ENCODE measurements at places on chromosomes 7 and 10.

GRCh38 chr7:102872460-102872859 lies 40.3 kb upstream of the LRRC17 start:
- no peak for DNase-seq

GRCh38 chr10:59553162-59553900 lies 156.3 kb downstream of the SLC16A9 start:
- no peak for DNase-seq

DNA sequence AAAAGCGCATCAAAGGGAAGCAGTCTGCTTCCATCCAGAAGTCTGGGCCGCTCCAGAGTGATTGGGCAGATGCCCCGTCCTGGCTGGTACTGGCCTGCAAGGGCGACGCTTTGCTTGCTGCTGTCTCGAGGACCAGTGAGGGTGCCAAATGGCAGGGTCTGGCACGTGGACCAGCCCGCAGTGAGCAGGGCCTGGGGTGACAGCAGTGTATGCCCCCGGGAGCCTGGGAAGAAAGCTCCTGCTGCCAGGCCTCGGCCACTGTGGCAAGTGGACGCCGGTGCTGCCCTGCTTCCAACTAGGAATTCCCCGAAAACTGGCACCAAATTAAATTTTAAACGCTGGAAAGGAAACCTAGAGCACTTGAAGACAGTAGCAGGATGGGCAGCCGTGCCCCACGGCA lies 357.0 kb upstream of the MKI67 start:
- no peak for DNase-seq

- DNase-seq: no peak
Observed at GRCh38 chr7:128188396-128189230, 52.5 kb upstream of the LEP start.

DNA sequence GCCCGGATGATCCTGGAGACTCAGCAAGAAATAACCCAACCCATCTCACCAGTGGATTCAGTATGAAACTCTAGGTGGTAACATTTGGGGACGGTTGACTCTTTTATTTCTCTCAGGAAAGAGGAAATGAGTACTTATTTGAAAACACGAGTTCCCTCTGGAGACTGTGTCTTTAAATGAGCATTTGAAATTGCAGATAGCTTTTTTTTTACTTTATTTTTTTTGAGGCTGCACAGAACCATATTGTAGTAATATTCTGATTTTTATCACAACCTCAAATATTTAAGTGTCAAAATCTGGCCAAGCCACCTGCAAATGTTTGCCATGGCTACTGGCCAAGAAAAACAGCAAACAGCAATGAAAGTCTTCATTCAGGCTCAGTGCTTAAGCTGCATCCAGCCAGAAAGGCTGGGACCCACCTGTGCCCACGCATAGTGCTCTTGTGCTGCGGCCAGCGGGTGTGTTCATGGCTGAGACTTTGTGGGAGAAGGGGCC lies 160.8 kb downstream of the CREB5 start:
- DNase-seq: no peak

DNA sequence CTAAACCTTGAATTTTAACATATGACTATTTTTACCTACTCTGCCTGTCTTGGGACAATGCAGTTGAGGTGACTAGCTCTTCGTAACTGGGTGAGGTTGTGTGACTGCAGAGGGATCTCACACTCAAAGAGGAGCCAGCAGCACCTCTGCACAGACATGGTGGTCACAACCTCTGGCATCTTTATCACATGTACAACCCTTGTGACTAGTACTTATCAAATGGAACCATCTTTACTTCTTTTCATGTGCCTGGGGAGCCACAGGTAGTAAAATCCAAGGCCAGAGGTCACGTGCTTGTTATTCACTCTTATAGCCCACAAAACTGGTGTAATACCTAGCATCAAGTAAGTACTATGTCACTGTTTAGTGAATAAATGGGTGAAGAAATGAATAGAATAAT lies 244.3 kb downstream of the COBL start:
- DNase-seq: no peak

- no peak for DNase-seq
Observed at GRCh38 chr10:55048830-55049498, 247.9 kb upstream of the PCDH15 start.

DNA sequence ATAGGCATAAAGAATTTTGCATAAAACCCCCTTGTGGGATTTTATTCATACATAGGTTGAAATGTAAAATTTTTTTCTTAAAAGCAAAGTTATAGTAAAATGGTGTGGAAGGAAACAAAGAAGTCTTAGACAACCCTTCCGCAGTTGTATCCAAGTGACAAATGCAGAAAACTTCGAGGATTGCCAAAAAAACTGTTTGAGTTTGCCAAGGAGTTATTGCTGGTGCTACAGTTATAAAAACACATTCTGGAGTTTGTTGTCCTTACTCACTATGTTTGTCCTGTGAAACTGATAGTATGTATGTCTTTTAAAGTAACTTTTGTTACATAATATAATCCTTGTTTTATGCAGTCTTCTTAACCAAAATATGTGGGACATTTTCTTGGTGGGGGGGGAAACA lies 120.3 kb downstream of the FOXP2 start:
- no peak for DNase-seq

GRCh38 chr7:155814316-155815276 lies 2.3 kb upstream of the SHH start:
- no peak for DNase-seq

- DNase-seq: no peak
Observed at GRCh38 chr7:144508702-144509101, 105.2 kb upstream of the NOBOX start.

DNA sequence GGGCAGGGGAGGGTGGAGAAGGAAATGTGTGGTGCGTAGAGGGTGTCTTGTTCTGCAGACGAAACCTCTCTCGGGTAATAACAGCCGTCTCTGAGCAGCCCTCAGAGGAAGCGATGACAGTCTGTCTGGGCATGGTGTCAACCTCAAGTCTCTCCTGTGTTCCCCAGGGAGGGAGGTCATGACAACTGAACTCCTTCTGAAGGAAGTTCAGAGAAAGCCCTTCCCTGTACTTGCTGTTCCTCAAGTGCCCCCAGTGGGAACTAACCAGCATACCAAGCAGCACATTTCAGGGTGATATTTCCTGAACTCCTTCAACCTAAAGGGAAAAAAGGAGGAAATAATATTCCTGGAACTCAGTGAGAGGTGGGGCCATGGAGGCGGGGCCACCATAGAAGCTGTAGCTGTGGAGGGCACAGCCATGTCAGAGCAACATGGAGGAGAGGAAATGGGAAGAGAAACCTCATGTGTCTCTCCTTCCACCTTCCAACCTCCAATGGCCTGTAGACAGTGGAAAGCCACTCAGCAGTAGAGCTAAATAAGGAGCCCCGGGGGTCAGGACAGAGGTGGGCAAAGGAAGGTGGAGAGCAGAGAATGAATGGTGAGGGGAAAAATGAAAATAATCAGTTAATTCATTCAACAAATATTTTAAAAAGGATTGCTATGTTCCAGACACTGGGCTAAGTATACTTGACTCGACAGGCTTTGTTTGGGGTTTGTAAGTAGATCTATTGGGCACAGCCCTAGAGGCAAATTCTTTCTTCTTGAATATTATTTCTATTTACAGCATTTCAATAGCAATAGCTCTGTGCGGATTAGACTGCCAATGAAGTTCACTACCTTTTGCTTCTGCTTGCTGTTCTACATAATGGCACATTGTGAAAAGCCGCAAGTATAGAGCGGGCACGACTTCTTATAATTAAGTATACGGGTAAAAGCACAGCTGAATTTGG lies 61.0 kb upstream of the AOAH start:
- no peak for DNase-seq

DNA sequence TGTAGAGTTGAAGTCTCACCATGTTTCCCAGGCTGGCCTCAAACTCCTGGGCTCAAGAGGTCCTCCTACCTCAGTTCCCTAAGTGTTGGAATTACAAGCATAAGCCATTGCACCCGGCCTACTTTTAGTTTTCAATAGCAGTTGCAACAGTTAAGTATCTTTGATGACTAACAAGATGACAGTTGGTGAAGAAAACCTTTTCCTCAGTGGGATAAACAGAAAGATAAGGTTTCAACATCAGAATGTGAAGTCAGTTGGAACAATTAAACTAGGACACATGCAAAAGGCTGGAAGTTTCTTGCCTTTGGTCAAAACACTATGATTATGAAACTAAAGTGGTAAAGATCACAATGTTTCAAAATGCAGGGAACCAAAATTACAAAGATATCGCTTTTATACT lies 169.2 kb downstream of the ZNF438 start:
- no peak for DNase-seq

DNA sequence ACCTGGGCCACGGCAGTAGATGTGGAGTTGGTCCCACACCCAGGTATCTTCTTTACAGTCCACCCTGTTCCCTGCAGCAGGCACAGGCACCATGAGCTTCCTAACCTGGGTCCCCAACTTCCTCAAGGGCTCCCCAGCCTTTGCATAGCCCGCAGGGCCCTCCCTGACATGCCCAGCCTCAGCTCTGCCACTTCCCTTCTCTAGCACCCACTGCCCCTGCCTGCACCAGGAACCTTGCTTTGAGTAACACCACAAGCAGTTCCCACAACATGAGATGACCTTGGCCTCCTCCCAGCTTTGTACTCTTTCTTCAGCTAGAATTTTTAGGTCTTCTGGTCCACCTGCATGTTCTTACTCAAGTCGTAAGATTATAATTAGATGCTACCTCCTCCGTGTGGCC lies 92.2 kb upstream of the ZPBP start:
- DNase-seq: no peak

- DNase-seq: no peak
Observed at GRCh38 chr10:31318382-31318853, 598 bp upstream of the ZEB1 start.

- no peak for DNase-seq
Observed at GRCh38 chr7:107564553-107565298, 955 bp downstream of the DUS4L start.

DNA sequence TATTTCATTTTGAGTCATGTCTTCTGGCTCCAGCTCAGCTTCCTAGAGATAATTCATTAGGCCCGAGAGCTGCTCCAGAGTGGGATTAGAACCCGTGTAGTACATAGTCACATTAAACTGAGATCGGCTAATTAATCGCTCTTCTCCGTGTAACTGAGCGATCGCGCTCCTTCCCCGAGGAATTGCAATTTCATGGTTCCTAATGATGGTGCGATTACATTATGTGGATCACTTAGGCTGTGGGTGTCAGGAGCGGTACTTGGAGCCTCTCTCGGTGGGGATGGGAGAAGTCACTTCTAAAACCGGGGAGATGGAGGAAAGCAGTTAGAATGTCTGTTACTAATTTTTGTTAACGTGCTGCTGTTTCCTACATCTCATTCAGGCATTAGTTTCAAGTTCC lies 123.0 kb upstream of the TCF7L2 start:
- DNase-seq: no peak

GRCh38 chr10:52459097-52459496 lies 145.0 kb downstream of the DKK1 start:
- no peak for DNase-seq

DNA sequence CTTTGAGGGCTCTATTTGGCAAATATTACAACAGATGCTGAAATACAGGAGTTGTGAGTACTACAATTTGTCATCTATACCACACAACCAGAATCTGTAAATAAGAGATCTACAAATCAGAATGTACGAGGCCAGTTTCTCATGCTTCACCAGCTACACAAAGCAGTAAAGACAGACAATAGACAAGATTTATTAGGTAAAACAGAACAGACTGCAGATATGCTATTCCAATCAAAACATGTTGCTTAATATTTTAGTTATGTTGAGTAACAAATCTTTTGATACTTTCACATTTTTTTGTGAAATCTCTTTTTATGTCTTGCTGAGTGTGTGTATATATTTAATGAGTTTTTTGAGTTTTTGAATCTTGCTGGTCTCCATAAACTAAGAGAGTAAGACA lies 109.1 kb downstream of the CHCHD3 start:
- no peak for DNase-seq

- no peak for DNase-seq
Observed at GRCh38 chr10:19932806-19933371, 116.7 kb downstream of the PLXDC2 start.

GRCh38 chr7:141071855-141072547 lies 1.9 kb upstream of the TMEM178B start:
- no peak for DNase-seq

GRCh38 chr10:77737608-77738007 lies 100.0 kb upstream of the KCNMA1 start:
- DNase-seq: no peak

GRCh38 chr10:91636892-91637291 lies 4.0 kb upstream of the PPP1R3C start:
- DNase-seq: no peak

DNA sequence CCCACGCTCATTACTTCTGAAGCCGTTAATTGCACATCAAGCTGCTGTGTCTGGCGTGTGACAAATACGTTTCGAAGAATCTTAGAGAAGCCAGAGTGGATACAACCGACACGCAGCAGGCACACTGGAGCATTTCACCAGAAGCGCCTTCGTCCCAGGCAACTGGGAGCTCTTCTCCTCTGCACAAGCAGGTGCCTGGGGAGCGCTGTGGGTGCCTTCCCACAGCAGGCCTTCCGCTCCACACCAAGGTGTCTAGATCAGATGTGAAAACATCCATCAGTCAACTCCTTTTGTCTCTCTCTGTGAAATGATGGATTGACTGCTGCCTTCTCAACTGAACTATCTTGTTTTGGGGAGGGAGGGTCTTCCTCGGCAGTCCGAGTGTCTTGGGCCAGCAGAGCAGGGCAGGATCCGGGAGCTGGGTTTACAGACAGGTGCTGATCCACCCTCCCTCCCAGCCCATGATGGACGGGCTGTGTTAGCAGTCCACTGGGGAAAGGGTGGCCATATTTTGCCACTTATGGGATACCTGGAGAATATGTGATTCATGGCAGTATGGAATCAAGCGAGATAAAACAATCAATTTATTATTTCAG lies 326.3 kb downstream of the TCERG1L start:
- DNase-seq: no peak

- no peak for DNase-seq
Observed at GRCh38 chr10:122257041-122257440, 14.1 kb upstream of the BTBD16 start.

DNA sequence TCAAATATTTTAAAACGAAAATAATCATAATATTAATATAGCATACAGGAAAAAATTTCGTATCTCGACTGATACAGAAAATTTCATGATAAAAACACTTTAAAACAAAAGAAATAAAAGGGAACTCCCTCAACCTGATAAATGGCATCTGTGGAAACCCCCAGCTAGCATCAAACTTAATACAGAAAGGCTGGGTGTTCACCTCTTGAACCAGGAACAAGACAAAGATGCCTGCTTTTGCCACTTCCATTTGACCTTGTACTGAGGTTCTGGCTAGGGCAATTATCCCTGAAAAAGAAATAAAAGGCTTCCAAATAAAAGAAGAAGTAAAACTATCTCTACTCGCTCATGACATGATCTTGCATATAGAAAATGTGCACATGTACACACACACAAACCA lies 2.5 kb upstream of the ALOX5 start:
- no peak for DNase-seq

DNA sequence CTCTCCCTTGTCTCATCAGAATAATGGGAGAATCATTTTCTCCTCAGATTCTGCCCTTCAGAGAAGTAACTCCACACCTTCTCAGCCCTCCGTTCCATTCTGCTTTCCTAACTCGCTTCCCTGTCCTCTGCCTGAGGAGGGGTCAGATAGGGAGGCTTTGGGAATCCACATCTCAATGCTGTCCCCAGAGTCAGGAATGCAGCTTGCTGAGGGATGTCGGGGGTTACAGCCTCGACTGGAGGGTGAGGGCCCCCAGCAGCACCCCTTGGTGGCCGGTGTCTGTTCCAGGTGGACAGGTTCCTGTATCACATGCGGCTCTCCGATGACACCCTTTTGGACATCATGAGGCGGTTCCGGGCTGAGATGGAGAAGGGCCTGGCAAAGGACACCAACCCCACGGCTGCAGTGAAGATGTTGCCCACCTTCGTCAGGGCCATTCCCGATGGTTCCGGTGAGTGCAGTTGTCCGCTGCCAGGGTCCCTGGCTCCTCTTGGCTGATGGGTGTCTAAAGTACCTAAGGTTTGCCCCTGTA lies 6.9 kb downstream of the HKDC1 start:
- DNase-seq: no peak

Measured in stimulated activated CD4-positive, alpha-beta T cell treated with anti-CD3 and anti-CD28 coated beads, Interleukin-15, amount 100 ng/mL, for 48 hours (primary cell).